EL (cell line): ENCODE measurements at places on chromosomes 16 and 17.
A peak's percentile ranks its signal among the peaks of the same experiment; 100 is the strongest.

DNA sequence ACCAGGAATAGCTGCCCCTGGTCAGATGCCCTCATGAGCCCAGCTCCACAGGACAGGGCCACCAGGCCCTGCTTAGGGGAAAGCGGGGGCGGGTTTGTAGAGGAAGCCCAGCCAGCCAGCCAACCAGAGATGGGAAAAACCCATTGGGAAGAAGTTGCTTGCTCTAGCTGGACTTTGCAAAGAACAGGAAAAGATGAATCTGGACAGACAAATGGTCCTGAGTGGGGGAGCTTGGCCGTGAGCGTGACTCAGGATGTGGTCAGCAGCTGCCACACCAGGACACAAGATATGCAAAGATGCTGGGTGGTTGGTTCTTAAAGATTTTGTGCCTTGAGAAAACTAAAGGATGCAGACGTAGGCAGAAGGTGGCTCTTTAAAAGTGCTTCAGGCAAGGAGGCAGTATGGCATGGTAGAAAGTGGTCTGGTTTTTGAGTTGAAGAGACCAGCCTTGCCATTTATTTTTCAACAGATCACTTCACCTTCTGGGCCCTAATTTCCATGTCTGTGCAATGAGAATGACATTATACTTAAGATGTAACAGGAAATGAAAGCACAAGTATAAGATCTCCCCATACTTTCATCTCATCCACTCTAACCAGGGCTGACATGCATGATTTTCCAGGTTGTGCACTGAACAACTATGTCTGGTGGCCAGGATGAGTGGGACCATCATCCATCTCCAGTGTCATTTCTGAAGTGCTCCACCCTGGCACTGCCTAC, 27.8 kb upstream of the HEATR6 start:
- DNase-seq: peak; percentile 79

DNA sequence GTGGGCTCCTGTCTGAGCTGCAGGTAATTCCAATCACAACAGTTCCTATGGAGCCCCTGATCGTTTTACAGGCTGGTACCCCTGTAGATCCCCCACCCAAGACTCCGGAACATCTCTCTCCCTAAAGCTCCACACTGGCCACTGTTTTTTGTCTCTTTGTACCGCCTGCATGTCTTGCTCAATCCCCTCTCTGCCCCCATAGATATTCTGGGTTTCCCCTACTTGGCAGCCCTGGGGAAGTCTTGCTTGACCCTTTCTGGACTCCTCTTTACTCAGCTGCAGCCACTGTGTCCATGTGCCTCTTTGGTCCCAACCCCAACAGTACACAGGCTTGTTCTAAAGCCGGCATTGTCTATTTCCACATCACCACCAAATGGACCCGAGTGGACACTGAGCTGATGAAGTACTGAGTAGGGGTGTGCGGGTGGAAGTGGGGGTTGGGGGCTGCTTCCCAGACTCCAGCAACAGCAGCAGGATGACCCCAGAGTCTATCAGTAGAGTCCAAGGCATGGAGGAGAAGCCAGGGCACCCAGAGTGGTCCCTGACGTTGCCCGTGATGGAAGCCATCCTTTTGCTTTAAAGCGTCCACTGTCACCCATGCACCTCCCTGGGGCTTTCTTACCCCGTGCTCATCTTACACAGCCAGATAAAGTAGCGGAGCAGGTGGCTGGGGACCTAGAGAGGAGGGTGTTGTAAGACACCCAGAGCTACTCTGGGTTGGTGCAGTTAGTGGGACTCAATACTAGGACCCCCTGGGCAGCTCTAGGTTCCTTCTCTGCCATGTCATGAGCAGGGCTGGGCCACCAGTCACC, 6.4 kb downstream of the CD300LB start:
- no peak for DNase-seq

DNA sequence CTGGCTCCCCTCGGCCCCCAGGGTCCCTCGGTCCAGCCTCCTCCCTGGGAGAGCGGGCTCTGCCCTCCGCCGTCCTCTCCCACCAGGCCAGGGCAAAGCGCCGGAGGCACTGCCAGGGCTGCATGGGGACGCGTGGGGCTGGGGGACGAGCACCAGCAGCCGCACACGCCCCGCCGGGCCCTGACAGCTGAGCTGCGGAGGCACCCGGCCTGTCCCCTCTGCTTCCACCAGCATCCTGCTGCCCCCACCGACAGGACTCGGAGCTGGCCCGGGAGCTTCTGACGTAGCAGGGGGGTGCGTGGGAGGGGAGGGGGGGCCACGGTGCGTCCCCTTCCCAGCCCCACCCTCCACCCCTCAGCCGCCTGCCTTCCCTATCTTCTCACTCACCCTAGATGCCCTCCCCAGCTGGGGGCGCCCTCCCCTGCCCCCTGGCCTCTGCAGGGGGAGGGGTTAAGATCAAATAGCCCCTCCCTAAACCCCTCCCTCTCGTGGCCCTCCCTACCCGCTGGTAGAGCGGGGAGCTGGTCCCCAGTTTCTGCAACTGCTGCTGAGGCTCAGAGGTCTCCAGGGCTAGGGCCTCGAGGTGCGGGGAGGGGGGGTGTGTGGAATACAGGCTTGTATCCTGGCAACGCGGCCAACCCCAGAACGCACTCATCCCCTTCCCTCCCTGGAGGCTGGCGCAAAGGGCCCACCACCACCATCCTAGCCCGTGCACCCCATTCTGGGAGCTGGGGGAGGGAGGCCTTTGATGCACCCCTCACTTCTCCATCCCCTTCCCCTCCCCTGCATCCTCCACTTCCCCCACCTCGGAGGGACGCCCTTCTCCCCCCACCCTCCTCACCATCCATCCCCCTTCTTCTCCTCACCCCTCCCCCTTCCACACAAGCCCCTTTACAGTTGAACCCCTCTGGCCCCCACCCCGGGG, 1.0 kb downstream of the SRCIN1 start:
- no peak for DNase-seq

- peak; percentile 23 for DNase-seq
Observed at GRCh38 chr17:37494401-37494831, 4.7 kb downstream of the DUSP14 start.

GRCh38 chr16:67089101-67089500, 20.6 kb upstream of the PHAF1 start:
- no peak for DNase-seq

GRCh38 chr16:11126399-11127054, 129.5 kb downstream of the SOCS1 start:
- DNase-seq: no peak

- DNase-seq: no peak
Observed at GRCh38 chr16:81629896-81630634, 149.0 kb upstream of the PLCG2 start.

- peak; percentile 38 for DNase-seq
Observed at GRCh38 chr16:15907863-15908478, 19.6 kb upstream of the CEP20 start.

DNA sequence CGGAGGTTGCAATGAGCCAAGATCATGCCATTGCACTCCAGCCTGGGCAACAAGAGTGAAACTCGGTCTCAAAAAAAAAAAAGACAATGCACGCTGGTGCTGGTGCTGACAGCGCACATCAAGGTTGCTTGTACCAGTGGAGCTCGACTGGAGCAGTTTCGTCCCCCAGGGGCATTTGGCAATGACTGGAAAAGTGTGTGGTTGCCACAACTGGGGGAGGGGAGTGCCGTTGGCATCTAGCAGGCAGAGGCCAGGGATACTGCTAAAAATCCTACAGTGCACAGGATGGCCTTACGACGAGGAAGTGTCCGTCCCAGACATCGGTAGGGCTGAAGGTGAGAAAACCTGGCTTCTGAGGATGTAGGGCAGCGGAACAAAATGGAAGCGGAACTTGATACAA, 2.4 kb downstream of the MEAK7 start:
- DNase-seq: no peak

- no peak for DNase-seq
Observed at GRCh38 chr17:70668938-70669778, 499.8 kb downstream of the KCNJ2 start.

DNA sequence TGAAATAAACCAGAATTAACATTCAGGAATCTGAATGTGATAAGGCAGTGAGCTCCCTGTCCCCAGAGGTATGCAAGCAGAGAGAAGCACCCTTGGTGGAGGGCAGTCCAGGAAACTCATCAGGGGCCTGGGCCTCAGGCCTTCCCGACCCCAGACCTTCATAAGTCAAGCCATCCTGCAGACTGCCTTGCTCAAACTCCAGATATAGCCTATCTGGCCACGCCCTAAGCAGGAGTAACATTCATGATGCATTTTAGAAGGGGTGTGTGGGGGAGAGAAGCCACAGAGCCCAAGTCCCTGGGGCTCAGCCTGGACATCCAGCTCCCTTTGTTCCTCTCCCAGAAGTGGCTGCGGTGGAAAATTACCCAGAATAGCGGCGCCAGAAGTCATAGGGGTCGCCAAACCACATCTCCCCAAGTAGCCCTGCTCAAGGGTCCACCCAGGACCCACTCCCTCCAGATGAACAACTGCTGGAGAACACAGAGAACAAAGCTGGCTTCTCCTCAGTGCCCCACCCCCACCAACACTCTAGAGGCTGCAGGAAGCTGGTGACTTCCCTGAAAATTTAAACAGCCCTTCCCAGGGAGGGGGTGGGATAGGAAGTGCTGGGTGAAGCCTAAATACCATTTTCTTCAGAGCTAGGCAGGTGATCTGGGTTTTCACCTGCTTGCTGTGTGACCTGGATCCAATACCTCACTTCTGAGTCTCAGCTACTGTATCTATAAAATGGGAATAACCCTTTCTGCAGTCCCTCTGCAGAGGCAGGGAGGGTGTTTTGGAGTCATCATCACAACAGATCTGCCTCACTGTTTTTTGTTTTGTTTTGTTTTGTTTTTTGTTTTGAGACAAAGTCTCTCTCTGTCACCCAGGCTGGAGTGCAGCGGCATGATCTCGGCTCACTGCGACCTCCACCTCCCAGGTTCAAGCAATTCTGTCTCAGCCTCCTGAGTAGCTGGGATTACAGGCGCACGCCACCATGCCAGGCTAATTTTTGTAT, 1.5 kb upstream of the SREBF1 start:
- DNase-seq: peak; percentile 55

DNA sequence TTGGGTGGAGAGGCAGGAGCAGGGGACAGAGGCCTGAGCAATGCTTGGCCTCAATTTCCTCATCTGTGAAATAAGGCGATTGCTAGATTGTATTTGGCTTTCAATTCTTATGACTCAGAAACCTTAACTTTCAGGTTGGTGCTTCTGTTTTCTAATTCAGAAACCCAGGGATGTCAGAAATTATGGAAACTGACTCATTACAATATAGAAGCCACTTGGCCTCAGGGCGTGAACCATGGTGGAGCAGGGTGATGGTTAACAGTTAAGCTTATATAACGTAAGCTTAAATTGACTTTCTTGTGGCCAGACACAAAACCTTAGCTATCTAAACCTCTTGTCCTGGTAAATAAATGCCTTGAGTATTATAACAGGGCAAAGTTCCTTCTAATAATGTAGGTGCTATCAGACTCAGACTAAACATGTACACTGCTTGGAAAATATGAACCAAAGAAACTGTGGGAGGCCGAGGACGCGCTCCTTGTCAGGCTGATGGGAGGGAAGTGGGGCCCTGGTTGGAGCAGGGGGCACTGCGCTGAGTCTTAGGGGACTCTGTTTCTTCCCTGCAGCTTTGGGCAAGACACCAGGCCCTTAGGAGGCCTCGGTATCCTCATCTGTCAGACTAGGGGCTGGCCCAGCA, 17.1 kb upstream of the SREBF1 start:
- peak; percentile 66 for DNase-seq
